Mammary epithelial cell (primary cell): ENCODE measurements at places on chromosomes 1 and 21.

- DNase-seq: peak; percentile 29
Measured at GRCh38 chr21:27424601-27425000, 457.7 kb upstream of the ADAMTS5 start.

GRCh38 chr1:226736001-226736907 is 2.8 kb downstream of the ITPKB start:
- DNase-seq: no peak

- DNase-seq: no peak
Measured at GRCh38 chr1:230735447-230735846, 11.7 kb upstream of the CAPN9 start.

- no peak for DNase-seq
Measured at GRCh38 chr1:61104220-61104671, 21.9 kb downstream of the NFIA start.

DNA sequence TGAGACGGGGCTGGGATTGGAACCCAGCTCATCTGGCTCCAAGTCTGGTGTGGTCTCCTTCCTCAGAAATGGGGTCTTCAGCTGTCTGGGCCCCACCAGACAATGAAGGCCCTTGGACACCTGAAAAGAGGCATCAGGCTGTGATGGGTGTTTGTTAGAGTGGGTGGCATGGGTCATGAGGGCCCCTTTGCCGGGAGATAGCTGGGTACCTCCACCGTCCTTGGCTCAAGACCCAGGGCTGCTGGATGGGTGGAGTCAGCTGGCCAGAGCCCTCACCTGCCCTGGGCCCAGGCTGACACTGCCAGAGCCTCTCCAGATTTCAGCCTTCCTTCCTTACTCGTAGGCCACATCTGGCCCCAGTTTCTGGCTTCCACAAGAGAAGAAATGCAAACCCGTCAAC is 13.4 kb upstream of the TTC22 start:
- no peak for DNase-seq

- DNase-seq: peak; percentile 77
Measured at GRCh38 chr1:66242646-66243547, 291.1 kb upstream of the SGIP1 start.

GRCh38 chr1:86429122-86429725 is 5.3 kb downstream of the CLCA2 start:
- DNase-seq: peak; percentile 7

DNA sequence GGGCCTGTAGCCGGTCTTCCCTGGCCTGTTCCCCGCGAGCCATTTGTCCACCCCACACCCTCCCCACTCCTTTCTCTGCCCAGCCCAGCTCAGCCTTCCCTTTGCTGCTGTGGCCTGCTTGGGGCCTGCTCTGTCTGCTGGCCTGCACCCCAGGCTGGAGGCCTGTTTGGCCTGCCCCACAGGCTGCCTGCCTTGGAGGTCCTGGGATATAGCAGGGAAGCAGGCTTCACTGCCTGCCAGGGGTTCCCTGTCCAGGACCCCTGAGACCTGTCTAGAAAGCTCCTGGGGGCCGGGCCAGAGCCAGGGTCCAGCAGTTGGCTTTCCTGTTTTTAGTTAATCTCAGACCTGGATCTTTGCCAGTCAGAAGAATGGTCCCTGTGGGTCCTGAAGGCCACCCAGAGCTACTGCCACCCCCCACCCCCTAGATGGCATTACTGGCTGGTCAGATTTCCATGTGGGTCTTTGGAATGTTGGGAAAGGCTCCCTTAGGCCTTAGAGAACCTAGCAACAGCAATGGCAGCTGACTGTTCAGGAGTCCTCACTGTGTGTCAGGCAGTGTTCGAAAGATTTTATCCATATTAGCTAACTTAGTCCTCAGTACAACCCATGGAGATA is 7.7 kb downstream of the ZNF362 start:
- DNase-seq: no peak

DNA sequence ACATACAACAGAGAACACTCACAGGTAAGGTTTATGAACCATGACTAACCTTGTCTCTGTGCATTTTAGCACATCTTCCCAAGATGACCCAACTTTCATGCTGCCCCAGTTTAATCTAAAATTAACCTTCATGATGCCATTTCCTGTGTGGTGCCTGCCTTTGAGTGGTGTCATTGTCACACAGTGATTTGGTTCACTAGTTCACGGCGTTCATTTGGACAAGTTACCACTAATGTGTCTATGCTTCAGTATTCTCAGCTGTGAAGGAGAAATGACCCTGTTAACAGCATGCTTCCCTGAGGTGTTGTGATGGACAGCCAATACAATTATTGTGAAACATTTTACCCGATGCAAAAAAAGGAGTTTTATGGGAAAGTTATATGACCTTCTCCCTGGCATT is 693.1 kb downstream of the RWDD3 start:
- DNase-seq: no peak

GRCh38 chr1:115794976-115795639 is 26.6 kb upstream of the CASQ2 start:
- peak; percentile 82 for DNase-seq
